ENCODE measurements at places on chromosomes 4 and X. TPM values are rescaled to one million over a fixed set of nuclear protein-coding genes. Genes with fewer than 3 reads are reported as not detected.
A peak's percentile ranks its signal among the peaks of the same experiment; 100 is the strongest.

DNA sequence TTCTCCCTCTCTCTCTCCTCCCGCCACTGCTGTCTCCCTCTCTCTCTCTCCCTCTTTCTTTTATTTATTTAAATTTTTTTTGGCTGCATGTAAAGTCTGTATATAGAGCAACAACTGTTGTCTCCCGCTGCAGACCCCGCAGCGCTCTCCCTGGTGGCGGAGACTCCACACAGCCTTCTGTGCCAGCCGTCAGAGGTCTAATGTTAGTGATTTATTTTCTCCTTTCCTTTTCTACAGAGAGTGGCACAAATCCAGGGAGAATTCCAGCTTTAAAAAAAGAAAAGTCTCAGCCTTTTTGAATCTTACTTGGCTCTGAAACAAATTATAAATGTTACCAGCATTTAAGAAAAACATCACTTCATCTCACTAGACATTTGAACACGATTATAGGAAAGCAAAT lies 106.2 kb downstream of the FAM9B start:
- DNase-seq: no peak

DNA sequence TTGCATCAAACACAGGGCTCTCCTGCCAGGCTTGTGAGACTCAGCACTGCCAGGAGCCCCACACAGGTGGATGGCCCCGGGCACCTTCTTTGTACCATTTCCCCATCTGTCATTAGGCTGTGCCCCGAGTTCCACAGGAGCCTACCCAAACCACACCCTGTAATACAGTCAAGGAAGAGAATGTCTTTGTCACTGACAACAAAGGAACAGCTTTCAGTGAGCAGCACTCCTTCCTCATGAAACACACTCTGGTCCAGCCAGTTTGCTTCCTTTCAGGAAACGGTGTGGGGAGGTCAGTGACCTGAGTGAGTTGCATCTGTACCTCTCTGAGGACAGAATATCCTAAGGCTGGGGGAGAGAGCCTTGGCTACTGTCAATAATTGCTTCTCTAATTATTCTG lies 53.7 kb downstream of the LNX1 start:
- no peak for DNase-seq

The GAGE12H gene
- not detected for total RNA-seq

DNA sequence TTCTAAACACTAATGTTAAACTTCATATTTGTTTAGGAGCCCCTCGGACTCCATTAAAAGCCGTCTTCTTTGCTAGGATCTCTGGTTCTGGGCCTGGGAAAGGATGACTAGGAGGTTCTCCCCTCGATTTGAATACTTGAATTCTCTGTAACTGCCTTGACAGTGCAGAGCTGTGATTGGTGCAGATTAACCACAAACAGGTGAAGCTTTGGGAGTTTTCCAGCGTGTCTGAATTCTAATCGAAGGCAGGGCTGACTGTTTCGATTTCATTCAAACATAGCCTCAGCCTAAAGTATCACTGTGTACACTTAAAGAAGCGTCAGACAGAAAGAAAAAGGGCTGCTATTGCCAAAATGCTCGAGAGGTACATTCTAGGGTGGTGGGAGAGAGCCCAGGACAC lies 29.0 kb downstream of the TFDP3 start:
- no peak for DNase-seq

The ATP2B3 gene
- total RNA-seq: not detected

DNA sequence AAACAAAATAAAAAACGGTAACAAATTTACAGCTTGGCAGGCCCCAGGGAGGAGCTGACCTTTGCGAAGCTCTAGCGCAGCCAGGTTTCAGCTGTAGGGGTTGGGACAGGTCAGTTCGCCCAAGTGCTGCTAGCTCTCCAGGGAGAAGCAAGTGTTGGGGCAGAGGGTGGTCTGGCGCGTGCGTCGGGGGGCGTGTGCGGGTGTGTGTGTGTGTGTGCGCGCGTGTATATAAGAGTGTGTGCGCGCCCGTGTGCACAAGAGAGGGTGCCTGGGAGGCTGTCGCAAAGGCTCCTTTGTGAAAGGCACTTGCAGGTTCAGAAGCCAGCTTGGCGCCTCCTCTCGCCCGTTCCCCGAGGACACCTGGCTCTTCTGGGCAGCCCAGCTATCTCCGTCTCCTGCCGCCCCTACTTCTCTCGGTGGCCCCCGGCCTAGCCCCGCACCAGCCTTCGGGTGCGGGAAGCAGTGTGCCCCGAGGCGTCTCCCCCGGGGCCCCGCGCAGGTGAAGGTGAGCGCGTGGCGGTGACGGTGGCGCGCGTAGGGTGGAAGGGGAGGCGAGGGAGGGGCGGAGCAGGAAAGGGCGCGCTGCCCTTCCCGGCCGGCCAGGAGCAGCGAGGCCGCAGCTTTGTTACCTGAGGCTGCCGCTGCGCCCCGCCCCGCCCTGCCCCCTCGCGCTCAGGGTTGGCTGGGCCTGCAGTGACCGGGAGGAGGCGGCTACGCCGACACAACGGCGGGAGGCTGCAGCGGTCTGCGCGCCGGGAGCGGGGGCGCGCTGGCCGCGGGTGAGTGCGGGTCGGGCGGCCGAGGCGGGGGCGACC lies at the start of gene FHDC1:
FHDC1 (plus strand) TSS at position 693 of the 815 bp plus-strand sequence. CDS start 6,735 bp downstream, outside the sequence.
- DNase-seq: no peak

GRCh38 chr4:27638163-27638915 lies 777.7 kb downstream of the STIM2 start:
- no peak for DNase-seq

The NSUN7 gene
- total RNA-seq: 0.86 TPM

DNA sequence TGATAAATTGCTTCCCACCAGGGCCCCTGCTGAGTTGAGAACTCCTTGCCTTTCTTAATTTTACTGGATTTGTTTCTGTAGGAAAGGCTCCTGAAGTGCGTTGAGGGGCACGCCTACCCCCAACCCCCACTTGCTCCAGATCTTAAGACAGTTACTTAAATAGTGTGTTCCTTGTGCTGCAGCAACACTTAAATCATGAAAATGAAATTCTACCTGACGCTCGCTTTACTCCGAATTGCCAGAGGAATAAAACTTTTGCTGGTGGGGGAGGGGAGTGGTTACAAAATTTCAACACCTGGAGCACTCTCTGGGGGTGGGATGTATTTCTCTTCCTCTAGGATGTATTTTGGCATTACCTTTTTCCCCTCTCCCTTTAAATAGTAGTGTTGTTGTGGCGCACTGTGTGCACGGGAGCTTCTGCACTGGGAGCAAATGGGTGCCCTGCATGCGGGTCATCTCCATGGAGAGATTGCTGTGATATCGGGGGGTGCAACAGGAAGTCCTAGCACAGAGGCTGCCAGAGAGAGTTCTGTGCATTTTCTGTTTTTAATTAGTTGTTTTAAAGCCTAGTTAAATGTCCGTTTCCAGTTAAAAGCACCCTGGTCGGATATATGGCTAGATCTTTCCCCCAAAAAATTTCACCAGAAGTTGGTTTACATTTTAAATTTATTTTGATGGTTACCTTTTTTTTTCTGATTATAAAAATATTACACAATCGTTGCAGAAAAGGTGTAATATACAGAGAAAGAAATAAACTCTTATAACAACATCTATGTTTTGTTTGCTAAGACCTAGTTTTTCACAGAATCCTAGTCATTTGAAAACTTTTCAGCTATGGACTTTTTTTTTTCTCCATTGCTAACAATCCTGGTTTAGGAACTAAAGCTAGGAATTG lies 207.7 kb downstream of the SOWAHB start:
- peak; percentile 67 for DNase-seq

- no peak for DNase-seq
Observed at GRCh38 chrX:92209936-92210335, 430.8 kb downstream of the PCDH11X start.
